ENCODE measurements at places on chromosomes 4 and X. TPM values are rescaled to one million over a fixed set of nuclear protein-coding genes. Genes with fewer than 3 reads are reported as not detected.

DNA sequence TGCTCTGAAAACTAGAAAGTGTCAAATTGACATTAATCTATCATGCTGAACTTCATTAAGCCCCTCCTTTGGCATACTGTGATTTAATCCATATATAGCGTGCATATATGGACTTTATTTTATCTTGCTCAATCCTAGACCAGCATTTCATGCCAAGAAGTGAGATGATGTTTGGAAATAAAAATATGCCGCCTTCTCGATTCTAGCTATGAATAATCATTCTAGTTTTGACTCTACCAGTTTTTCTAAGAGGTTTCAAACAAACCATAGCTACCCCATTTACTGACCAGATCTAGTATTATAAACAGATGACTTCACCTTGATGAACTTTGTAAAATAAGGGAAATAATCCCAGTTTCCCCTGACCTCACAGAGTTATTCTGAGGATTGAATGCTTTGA is 95.0 kb downstream of the ARX start:
- no peak for DNase-seq

GRCh38 chrX:7801711-7802110 is 41.3 kb upstream of the VCX start:
- DNase-seq: no peak

GRCh38 chrX:153970357-153971123 is 1.1 kb downstream of the HCFC1 start:
- DNase-seq: peak; percentile 92

DNA sequence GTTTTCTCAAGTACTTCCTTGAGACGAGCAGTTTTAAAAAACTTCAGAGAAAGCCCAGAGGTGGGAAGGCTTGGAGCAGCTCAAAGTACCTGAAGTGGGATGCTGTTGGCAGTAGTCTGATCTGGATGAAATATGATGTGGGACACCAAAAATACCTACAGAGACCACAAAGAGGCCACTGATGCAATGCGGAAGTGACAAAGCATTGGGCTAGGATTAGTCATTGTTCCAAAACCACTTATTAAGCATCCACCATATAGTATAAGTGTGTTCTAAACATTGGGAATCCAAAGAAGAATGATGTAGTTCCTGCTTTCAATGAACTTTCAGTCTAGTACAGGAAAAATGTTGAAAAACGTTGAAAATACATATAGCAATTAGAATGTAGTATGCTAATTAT is 386.1 kb upstream of the CNKSR2 start:
- no peak for DNase-seq

DNA sequence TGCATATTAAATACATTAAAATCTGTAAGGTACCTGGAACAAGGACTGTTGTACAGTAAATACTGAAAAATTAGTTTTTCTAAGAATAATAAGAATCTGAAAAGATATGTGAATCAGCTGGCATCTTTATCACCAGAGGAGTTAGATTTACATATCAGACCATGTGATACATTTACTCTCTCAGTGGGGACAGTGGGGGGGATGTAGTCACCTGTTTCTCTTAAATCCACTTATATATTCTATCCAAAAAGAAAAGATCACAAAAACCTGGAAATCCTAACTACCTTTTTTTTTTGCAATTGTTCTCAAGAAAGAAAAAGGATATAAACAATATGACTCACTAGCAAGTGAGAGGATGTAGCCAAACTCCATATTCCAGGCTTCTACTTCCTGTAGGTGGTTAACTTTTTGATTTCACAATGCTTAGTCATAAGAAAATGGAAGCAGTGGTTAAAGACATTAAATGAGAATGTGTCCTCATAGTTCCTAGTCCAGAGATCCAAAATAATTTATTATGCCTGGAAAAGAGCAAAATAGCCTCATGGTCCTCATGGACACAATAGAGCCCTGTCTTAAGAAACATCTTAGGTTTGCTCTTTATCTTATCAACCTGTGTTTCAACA is 22.5 kb upstream of the MYOZ2 start:
- no peak for DNase-seq

GRCh38 chr4:73684097-73684496 is 56.3 kb upstream of the CXCL8 start:
- DNase-seq: no peak

DNA sequence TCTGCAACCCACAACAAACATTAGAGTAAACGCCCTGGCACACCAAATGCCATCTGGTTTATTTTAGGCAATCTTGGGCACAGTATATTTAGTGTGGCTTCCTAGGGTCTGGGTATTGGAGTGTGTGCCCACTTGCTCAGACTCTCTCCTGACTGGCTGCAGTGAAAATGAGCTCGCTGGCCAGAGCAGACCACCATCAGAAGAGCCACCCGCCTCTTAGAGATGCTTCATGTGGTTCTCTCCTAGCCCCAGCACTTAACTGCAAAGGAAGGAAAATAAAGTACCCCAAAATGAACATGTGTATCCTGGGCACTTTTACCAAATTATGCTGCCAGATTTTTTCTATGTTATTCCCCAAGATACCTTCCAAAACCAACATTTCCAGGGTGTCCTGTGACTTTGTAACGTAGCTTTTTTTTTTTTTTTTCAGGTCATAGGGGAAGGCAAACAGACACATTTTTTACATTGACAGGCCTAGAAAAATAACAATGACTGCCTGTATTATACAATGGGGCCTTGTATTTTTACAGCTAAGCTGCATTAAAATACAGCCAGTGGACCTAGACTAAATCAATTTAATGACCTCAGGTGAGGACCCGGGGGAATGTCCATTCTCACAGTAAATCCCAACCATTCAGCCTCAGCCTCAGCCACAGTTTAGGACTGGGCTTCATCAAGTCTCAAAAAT is 193.7 kb downstream of the RASL11B start:
- DNase-seq: no peak

- DNase-seq: no peak
Observed at GRCh38 chrX:153307276-153308178, 14.0 kb downstream of the PNMA6F start.

DNA sequence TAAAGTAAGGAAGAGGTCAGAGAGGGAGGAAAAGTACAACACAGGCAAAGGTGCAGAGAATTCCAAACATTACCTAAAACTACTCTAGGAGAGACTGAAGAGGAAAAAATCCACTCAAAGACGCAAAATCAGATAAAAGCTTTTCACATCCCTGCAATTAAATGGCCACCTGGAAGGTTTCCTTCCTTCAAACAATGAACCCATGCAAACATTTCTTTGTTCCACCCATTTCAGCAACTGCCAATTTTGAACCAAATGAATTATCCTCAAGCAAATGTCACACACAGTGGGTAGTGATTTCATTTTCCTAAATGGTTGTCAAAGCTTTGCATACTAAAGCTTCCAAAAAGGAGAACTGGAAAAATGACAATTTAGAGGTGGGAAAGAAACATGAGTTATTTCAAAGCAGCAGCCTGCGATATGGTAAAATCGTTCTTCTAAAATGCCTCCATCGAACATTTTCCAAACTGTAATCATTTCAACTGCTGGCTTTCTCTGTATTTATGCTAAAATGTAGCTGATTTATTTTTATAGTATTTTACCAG is 45.0 kb downstream of the APBB2 start:
- DNase-seq: no peak

GRCh38 chr4:152528060-152528459 is 7.8 kb downstream of the FBXW7 start:
- DNase-seq: no peak

DNA sequence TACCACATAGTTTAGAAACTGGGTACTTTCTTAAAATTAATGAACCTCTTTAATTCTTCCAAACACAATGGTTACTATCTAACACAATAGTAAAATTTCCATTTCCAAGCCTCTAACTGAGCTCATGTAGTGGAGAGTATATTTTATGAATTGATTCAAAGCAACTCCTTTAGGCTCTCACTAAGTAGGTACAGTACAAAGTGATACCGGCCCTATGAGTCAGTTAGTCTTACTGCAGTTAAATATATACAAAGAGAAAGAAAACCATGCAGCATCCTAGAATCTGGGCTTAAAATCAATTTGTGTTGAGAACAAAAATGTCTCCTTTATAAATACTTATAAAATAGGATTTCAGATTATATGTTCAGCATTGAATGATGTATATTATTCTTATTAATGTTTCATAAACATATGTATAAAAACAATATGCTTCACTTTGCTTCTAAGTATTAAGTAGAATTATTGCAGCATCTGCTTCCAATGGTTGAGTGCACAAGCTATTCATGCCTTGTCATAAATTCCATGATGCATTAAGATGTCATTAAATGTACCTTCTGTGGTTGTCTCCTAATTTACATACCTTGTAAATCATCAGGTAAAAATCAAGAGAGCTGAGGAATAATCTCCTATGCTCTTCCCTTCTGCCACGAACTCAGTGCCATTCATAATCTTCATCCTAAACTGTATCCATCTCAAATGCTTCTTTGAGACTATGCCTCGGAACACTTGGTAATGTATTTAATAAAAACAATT is 1037.8 kb downstream of the STPG2 start:
- DNase-seq: no peak

GRCh38 chr4:155143512-155143911 is 64.9 kb upstream of the NPY2R start:
- DNase-seq: no peak

DNA sequence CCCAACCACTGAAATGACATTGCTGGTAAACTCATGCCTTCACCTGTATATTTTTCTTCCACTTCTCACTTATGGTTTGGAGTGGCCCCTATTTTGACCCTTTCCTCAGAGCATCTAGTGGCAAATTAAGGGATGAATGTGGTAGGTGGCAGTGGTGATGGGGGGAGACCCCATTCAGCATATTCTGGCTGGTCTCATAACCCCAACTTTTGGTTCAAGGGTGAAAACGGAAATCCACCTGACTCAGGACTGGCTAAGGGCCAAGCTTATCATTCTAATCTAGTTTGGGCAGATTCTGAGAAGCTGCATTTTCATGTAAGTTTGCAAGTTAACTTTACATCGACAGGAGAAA is 47.0 kb upstream of the NSUN7 start:
- no peak for DNase-seq

GRCh38 chr4:158162631-158163030 is 10.2 kb downstream of the GASK1B start:
- DNase-seq: no peak

GRCh38 chr4:13635286-13635799 is 7.8 kb upstream of the BOD1L1 start:
- DNase-seq: no peak

DNA sequence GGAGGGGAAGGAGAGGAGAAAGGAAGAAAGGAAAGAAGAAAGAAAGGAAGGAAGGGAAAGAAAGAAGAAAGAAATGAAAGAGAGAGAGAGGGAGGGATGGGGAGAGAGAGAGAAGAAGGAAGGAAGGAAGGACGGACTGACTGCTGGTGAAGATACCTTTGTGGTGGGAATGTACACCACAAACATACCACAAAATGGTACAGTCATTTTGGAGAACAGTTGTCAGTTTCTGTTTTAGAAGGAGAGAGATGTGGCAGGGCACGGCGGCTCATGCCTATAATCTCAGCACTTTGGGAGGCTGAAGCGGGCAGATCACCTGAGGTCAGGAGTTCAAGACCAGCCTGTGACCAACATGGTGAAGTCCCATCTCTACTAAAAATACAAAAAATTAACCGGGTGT is 40.0 kb upstream of the SHISA3 start:
- DNase-seq: no peak

- DNase-seq: peak; percentile 20
Observed at GRCh38 chr4:173038192-173038896, 130.3 kb upstream of the GALNT7 start.

DNA sequence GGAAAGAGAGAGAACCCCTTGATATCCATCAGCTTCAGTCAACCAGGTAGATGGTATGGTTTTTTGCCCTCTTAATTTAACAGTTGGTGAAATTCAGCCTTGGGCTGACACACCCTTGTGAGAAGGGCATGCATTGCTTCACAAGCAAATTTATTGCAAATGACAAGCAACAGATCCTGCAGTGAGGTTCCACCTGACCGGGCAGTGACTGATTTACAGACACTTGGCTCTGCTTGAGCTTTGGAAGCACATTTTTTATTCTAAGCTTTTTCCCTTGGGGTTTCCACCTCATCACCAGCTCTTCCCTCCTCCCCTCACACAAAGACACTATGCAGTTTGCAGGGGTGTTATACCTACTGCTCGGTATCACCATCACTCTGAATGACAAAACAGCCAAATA is 28.3 kb upstream of the SERTM2 start:
- DNase-seq: no peak

- DNase-seq: no peak
Observed at GRCh38 chrX:87434618-87435017, 83.0 kb upstream of the KLHL4 start.

DNA sequence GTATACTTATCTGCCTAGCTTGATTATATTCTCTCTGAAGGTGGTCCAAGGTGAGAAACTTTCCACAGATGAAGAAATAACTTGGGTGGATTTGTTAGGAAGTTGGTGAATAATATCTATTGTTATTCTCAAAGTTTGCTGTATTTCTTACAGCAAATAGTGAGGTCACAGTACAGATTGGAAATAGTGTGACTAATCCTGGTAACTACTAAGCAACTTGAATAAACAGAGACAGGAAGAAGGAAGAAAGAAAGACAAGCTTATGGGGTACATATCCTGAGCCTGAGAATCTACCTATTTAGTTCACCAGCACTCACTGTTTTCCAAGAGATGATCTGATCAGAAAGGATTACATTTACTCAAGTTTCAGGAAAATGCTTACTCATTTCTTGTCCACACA is 1416.1 kb downstream of the RPA4 start:
- DNase-seq: no peak

- DNase-seq: no peak
Observed at GRCh38 chr4:36256398-36256891, 12.1 kb upstream of the ARAP2 start.

- no peak for DNase-seq
Observed at GRCh38 chrX:72100824-72101351, 30.8 kb downstream of the RTL5 start.

- peak; percentile 8 for DNase-seq
Observed at GRCh38 chrX:29066516-29066915, 479.3 kb downstream of the IL1RAPL1 start.

- no peak for DNase-seq
Observed at GRCh38 chr4:90445380-90445779, 318.2 kb downstream of the CCSER1 start.

DNA sequence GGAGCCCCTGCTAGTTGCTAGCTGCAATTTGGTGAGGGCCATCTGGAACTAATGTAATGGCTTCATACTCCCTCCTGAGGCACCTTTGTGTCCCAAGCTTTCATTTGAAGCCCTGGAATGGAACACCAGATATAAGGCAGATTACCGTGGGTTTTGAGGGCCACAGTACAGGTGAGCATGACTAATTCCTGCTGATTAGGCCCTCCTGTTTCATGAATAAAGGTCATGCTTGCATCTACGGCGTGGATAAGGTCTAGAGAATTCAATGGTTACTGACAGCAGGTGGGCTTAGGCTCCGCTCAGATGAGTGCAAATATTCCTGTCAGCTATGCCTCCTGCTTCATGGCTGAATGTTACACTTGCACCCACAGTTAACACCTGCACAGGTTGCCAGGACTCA is 495.4 kb downstream of the NAP1L3 start:
- no peak for DNase-seq

Gene SPP1
- 98.0 TPM for total RNA-seq

Gene ZAR1
- total RNA-seq: 0.66 TPM

Gene LRCH2
- 4.5 TPM for total RNA-seq

Gene TEX11
- 0.37 TPM for total RNA-seq

Gene ZGRF1
- total RNA-seq: 25.1 TPM

Gene SMIM14
- 30.3 TPM for total RNA-seq

Gene TGIF2LX
- total RNA-seq: not detected

Gene BEX2
- total RNA-seq: 45.4 TPM

Gene FAM184B
- total RNA-seq: not detected

Gene STATH
- not detected for total RNA-seq

Gene AR
- 10.3 TPM for total RNA-seq

Gene CFAP47
- total RNA-seq: 0.07 TPM

Gene SYAP1
- total RNA-seq: 28.5 TPM

All from H7 (cell line).